CD4-positive, alpha-beta T cell treated with Interleukin-6 at 100 ng/mL for 8 hours (primary cell): ENCODE measurements at places on chromosomes 5 and 9.

DNA sequence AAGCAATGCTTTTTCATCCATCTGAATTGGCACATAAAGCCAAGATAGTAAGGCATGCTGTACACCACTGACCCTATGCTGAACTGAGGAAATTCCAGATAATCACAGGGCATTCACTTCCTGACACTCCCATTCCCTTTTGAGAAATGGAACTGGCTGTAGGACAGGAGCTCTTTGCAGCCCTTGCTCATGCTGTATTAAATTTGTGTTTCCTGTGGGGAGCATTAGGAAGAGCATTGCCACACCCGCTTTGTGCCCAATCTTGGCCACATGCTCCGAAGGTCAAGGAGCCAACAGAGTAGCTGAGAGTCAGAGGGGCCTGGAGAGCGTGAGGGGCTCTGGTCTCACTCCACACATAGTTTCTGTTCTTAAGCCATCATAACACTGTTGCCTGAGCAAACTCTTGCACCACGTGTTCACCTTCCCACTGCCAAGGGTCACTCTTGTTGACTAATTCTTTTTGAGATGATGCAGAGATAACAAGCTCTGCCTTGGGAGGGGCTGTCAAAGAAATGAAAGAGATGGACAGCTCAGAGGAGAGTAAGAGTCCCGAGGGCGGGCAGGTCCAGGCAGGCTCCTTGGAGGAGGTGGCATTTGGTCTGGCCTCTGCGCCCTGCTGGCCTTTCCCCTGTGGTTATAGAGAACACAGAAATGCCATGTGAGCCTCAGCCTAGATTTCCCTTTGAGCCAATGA, 31.7 kb upstream of the ARAP3 start:
- DNase-seq: no peak

DNA sequence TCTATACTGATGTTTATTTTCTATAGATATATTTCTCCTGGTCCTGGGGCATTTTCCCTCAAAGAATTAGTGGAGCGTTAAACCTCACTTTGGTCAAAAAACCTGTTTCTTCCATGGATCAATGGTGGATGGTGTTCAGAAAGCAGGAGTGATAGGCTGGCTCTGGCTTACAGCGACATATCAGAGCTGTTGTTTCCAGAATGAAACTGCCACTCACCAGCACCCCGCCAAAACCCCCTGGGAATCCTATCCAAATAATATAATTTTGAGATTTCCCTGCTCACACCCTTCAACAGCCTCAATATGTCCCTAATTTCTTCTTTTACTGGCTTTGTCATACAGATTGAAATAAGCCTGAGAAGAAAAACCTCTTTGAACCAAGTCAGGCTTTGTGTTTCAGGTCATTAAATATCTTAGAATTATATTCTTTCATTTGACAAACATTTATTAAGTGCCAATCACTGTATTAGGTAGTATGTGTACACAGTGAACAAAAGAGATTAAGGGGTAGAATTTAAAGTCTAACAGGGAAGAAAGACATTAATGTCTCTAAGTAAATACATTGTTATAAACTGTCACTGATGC, 144.5 kb upstream of the GPR151 start:
- no peak for DNase-seq

DNA sequence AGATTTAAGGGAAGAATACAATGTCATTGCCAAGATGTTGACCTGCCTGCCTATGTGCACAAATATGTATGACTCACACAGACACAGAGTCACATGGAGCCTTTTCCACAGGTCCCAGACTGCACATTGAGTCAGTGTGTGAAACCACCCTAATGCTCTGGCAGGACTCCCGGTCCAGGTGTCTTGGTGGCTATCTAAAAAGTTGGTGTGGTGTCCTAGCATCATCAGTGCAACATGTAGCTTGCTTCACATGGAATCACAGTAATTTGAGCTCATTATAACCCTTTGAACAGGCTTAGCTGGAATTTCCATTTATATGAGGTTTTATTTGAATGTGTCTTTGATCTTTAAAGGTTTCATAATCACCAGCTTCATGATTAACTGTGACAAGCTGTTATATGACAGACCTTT, 10.7 kb downstream of the IFNA5 start:
- no peak for DNase-seq

GRCh38 chr9:98647236-98647635, 61.5 kb downstream of the GABBR2 start:
- no peak for DNase-seq

GRCh38 chr9:29714860-29715259, 2141.6 kb upstream of the C9orf72 start:
- no peak for DNase-seq

DNA sequence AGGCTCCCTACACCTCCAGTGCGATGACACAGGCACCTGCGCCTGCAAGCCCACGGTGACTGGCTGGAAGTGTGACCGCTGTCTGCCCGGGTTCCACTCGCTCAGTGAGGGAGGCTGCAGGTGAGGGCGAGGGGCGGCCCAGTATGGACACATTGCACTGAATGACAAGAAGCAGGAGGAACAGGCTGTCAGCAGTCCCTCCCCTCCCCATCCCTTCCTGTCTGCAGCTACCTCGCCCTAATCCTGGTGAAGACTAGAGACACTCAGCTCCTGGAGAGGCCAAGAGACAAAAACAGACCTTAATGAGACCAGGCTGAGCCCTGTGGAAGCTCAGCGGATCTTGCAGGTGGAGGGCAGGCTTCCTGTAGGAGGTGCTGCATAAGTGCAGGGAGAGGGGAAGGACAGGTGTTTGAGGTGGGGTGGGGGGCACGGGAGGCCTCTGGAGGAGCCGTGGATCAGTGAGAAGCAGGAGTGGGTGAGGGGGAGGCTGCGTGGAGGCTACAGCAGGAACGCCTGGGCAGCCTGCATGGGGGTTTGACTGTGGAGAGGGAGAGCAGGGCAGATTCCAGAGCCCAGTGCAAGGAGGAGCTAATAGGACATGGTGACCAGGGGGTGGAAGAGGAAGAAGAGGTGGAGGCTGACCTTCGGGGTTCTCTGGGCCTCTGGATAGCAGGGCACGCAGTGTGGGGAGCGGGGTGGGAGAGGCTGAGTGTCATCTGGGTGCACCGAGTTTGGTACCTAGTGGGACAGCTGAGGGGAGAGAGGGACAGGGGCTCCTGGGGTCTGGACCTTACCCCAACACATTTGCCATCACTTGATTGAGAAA, 30.4 kb downstream of the LAMC3 start:
- DNase-seq: no peak

DNA sequence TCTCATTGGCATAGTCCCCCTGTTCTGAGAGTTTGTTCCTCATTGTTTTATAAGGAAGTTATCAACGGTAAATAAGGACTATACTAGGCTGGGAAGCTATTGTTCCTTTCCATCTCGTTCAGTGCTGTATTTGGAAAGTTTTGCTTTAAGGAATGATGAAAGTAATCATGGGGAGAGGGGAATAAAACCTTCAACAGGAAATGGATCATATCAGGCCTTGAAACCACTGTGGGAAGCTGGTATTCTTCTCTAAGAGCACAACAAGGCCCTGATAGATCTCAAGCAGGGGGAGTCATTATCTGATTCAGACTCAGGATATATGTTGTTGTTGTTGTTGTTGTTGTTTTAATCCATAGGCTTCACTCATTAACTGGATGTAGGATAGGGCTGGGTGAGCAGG, 474.5 kb downstream of the ENC1 start:
- DNase-seq: no peak
